ENCODE measurements at places on chromosomes 5 and 9.

- DNase-seq, result no peak
Measured at GRCh38 chr5:107285772-107286171, 385.0 kb downstream of the EFNA5 start.

GRCh38 chr9:130666393-130667119, 2.2 kb downstream of the PRDM12 start:
- DNase-seq, result no peak

- DNase-seq, result no peak
Measured at GRCh38 chr5:132469380-132470009, 21.1 kb downstream of the IRF1 start.

GRCh38 chr9:123880420-123880819, 49.5 kb downstream of the DENND1A start:
- DNase-seq, result no peak

DNA sequence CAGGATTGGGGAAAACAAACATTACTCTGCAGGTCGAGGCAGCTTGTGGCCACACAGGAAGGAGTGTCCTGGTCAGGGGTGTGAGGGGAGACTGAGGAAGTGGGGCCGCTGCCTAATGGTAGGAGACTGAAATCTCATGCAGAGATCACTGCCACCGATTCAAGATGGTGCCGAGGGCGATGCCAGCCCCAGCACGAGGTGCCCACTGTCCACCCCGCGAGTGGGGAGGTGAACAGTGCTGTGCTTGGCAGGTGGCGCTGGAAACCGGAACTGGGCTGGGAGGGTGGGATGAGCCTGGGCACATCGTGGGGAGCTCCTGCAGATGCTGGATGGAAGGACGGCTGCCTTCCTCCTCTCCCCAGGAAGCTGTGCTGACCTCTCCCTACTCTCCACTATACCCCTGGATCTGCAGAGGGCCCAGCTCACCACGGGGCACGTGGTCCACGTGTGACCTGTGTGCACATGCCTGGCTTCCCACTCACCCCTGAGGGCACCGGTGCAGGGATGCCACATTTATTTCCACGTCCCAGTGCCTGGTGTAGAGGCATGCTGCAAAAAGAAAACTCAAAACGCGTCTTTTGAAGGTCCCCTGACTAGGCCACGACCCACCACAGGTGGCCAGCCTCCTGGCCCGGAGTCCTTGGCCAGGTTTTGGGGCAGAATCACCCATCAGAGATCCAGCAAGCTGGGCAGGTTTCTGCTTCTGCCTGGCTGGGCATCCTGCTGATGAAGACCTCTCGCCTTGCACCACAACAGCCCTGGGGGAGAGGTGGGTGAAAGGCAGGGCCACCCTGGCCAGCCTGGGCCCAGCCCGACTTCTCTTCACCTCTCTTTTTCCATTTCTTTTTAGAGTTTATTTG, 71.7 kb upstream of the FCN1 start:
- no peak for DNase-seq

DNA sequence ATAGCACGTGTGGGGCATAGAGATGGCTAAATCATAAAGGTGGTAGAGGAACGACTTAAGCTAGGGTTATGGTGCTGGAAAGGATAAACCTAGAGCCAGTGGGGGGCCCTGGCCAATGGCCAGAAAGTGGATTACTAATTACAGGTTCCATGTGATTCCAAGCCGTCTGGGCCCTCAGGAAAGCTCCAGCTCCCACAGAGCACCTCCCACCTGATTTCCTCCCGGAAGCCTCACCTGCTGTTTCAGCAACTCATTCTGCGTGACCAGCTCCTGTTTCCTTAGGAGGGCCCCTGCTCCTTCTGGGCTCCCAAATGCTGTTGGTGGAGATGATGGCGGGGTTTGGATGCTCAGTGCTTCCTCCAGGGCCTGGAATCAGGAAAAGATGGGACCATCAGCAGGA, 16.2 kb downstream of the GPX3 start:
- no peak for DNase-seq

DNA sequence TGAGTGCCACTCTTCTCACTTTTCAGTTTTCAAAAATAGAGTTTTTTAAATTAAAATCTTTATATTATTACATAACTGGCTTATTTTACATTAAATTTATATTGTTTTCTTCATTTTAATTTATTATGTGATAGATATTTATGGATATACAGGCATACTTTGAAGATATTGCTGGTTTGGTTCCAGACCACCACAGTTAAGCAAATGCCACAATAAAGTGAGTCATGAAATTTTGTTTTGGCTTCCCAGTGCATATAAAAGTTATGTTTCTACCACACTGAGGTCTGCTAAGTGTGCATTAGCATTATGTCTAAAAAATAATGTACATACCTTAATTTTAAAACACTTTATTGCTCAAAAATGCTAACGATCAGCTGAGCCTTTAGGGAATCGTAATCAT, 47.4 kb downstream of the NDUFS4 start:
- no peak for DNase-seq

DNA sequence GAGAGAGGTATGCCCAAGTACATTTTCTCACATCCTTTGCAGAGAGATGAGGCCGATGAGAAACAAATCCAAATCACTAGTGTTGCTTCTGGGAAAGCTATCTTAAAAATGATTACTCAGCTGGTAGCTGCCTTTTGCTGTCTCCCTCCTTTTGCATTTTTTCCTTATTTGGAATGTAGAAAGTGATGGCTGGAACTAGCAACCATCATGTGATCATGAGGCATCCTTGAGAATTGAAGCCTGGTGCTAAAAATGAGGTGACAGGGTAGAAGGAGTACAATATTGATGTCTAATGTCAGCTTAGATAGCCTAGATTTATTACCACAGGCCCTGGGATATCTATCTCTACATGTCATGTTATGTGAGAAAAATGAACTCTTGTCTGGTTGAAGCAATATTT, 109.3 kb upstream of the TAF11L2 start:
- no peak for DNase-seq

- DNase-seq, result no peak
Measured at GRCh38 chr5:151196556-151197290, 27.2 kb downstream of the CCDC69 start.

DNA sequence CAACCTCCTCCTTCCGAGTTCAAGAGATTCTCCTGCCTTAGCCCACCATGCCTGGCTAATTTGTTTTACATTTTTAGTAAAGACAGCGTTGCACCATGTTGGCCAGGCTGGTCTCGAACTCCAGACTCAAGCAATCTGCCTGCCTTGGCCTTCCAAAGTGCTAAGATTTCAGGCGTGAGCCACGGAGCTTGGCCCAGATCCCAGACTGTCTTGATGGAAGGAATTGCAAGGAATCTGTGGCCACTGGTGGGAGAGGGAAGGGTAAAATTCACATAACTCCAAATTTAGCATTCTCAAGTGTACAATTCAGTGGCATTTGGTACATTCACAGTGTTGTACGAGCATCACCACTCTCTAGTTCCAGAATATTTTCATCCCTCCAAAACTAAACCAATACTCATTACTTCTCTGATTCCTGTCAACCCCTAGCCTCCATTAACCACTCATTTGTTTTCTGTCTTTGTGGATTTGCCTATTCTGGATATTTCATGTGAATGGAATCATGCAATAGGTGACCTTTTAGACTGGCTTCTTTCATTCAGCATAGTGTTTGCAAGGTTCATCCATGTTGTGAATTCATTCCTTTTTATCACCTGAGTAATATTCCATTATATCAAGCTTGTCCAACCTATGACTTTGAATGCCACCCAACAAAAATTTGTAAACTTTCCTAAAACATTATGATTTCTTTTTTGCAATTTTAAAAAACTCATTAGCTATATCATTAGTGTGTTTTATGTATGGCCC, 8.9 kb upstream of the MYO10 start:
- DNase-seq, result no peak

DNA sequence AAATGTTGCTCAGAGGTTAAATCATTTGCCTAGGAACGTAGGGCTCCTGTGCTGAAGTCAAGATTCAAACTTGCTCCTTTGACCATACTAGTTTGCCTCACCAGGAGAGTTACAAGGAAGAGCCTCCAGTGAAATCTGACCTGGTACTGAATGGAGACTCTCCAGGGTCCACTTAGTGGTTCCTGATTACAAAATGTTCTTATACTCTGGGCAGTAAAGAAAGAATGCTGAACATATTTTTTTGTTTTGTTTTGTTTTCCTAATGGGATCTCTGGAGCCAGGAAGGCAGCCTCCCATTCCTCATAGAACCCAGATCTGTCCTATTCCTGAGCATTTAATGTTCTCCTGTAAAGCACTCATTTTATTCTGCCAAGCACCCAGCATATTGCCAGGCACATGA, 256.5 kb upstream of the CLINT1 start:
- DNase-seq, result no peak

GRCh38 chr5:1511651-1512540, 11.9 kb downstream of the LPCAT1 start:
- no peak for DNase-seq

DNA sequence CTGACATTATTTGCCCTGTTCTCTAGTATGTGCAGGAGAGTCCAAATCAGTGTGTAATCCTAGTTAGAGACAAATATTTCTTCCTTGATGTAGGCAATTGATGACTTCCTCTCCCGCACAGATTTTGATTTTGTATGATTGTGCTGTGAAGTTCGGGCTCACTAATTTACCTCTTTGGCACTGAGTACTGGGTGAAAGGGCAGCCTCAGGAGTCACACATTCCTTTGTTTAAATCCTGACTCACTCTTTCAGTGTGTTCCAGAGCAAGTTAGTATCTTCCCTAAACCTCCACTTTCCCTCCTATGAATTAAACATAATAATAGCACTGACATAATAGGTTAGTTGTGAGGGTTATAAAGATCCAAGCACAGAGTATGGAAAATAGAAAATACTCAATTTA, 269.7 kb downstream of the ISL1 start:
- DNase-seq, result no peak

GRCh38 chr9:127587966-127588365, 24.1 kb upstream of the STXBP1 start:
- DNase-seq, result no peak

DNA sequence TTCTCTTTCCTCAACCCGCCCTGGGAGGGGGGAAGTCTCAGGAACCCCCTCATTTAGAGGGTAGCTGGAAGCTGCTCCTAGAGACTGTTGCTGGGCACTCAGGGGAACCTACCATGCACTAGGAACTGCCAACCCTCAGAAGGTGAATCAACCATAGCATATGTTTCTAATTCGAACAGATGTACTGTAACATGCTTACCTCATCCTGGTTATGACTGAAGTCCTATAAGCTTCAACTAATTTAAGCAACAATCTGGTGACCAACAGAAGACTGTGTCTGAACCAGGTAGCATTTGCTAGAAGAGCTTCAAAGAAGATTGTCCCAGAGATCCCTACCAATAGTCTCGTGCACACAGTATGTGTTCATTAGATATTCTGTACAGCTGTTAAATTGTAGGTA, 5.7 kb upstream of the PRDM6 start:
- no peak for DNase-seq

DNA sequence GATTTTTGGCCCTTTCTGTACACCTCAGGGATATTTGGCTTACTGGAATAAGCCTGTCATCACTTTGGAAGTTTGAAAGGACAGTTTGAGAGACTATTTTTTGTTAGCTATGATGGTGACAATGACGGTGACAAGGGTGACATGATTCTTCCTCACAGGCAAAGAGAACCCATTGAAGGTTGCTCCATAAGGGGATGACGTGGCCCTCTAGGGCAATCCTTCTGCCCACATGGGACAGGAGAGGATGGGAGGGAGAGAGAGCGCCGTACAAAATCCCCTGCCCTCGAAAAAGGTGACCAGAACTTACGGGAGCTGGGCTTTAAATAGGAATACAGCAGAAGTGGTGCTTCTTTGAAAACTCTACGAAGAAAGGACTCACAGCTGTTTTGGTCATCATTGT, 22.6 kb downstream of the HRH2 start:
- DNase-seq, result no peak

DNA sequence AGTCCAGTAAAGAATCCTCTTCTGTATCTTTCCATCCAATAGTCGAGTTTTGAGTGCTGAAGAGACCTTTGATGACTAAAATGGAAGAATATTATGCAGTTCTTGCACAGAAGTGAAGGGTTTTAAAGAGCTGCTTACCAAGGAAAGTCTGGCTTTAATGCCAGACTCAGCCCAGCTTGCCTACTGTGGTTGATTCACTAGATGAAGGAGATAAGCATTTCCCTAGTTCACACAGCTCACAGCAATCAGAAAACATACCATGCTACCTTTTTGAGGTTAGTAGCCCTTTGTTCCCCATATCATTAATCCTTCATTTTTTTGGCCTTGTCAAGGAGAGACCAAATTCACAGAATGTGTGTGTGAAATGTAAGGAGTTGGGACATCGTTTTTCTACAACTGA, 15.3 kb downstream of the IFNA5 start:
- DNase-seq, result no peak

DNA sequence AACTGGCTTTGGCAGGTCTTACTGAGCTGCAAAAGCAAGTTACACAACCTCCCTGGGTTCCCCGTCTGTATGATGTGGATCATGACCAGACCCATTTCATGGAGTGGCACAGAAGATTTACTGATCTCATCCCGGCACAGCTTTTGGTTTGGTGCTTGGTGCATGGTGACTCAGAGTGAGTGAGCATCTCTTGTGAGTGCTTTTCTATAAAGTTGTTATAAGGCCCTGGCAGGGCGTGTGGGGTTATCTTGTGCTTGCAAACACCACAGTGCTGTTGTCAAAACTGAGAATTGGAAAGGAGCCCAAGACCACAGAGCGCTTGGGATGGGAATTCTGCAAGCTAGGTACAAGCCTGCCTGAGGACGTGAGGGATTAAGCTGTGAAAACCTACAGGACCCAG, 425.2 kb downstream of the GADD45G start:
- DNase-seq, result no peak

- DNase-seq, result no peak
Measured at GRCh38 chr5:6464441-6464840, 15.8 kb downstream of the UBE2QL1 start.

DNA sequence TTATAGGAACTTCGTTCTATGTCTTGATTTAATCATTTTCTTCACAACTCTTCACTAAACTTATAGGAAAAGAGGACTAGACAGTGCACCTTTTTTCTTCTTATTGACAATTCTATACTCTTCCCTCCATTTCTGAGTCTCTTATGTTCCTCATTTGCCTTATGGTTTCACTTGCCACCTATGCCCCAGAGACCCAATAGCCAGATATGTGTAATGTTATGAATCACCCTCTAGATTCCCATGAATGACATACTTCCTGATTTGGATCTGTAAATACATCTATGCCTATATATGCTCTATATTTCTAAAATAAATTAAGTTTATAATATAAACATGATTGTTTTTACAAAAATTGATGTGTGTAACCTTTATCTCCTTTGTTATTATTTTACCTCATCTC, 514.1 kb upstream of the MEF2C start:
- DNase-seq, result no peak

- no peak for DNase-seq
Measured at GRCh38 chr5:757346-757930, 27.1 kb downstream of the ZDHHC11B start.

DNA sequence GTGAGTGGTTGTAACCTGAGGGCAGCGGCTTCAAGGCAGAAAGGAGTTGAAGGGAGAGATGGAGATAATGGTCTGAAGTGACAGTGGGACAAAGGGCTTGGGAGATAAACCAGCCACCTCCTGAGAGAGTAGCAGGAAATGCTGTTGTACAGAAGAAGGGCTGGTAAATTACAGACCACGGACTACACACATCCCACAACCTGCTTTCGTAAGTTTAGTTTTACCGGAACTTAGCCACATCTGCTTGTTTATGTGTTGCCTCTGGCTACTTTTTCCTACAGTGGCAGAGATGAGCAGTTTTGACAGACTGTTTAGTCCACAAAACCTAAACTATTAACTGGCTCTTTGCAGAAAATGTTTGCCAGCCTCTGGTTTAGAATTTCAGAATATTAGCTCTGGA, 269.5 kb downstream of the ARHGEF28 start:
- DNase-seq, result no peak

- no peak for DNase-seq
Measured at GRCh38 chr5:55063220-55063863, 39.1 kb upstream of the GZMA start.

- DNase-seq, result no peak
Measured at GRCh38 chr9:33131790-33132772, 35.1 kb downstream of the B4GALT1 start.

Data from SIG-M5 (cell line).